ENCODE measurements at places on chromosomes 16 and 17. TPM values are rescaled to one million over a fixed set of nuclear protein-coding genes. Genes with fewer than 3 reads are reported as not detected.

The SLC38A8 gene
- not detected for total RNA-seq

The KSR1 gene
- total RNA-seq, result 7.4 TPM

The ACSM3 gene
- 4.6 TPM for total RNA-seq

The FNDC8 gene
- not detected for total RNA-seq

The C17orf50 gene
- not detected for total RNA-seq

The KRTAP2-2 gene
- not detected for total RNA-seq

The KCNH4 gene
- not detected for total RNA-seq

The CCL13 gene
- not detected for total RNA-seq

The PIPOX gene
- total RNA-seq, result 0.26 TPM

The WFDC1 gene
- not detected for total RNA-seq

The PNMT gene
- total RNA-seq, result not detected

The SMPD3 gene
- not detected for total RNA-seq

The NPIPA2 gene
- total RNA-seq, result 0.53 TPM

The SEPTIN12 gene
- not detected for total RNA-seq

The NKD1 gene
- under 0.01 TPM for total RNA-seq

The C16orf89 gene
- not detected for total RNA-seq

The RCVRN gene
- not detected for total RNA-seq

The CRYBA1 gene
- not detected for total RNA-seq

The LITAFD gene
- not detected for total RNA-seq

The RASD1 gene
- 0.26 TPM for total RNA-seq

The KRT33B gene
- total RNA-seq, result 0.79 TPM

The RNF222 gene
- total RNA-seq, result under 0.01 TPM

The NOS2 gene
- not detected for total RNA-seq

The RNF112 gene
- 0.64 TPM for total RNA-seq

The GJD3 gene
- total RNA-seq, result 0.53 TPM

The MMP28 gene
- total RNA-seq, result 18.7 TPM

The GRB7 gene
- 9.0 TPM for total RNA-seq

The KRT27 gene
- total RNA-seq, result not detected

The HELZ gene
- 51.1 TPM for total RNA-seq

The CD300LG gene
- not detected for total RNA-seq

The C16orf74 gene
- total RNA-seq, result 157 TPM

The CEP295NL gene
- total RNA-seq, result 0.13 TPM

The ALOX12B gene
- 2.0 TPM for total RNA-seq

The CTRB1 gene
- not detected for total RNA-seq

All from bronchial epithelial cell (primary cell).